ENCODE measurements at places on chromosomes 12 and 14.

DNA sequence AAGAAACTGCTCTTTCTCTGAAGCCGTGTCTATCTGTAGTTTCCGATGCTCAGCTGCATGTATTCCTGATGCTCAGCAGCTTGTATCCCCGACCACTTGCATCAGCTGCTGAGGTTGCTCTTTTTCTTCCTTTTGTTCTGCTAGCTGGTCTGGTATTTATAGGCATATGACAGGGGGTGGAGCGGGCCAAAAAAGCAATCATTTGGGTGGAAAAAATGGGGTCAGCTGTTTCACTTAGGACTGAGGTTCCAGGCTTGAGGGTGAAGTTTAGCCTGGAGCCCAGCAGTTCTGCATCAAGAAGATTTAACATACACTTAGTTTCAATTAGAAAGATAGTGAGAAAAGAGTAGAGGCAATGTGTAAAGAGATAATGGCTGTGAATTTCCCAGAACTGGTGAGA is 23.6 kb upstream of the AMN1 start:
- H3K27me3 ChIP-seq, result no peaks in the 10 kb centered on the region
- H3K4me3 ChIP-seq, result no peak overlapping the region
- no peak for DNase-seq
- peaks cover 39% of the 10 kb centered on the region for H3K4me1 ChIP-seq
- H3K27ac ChIP-seq, result no peak overlapping the region

DNA sequence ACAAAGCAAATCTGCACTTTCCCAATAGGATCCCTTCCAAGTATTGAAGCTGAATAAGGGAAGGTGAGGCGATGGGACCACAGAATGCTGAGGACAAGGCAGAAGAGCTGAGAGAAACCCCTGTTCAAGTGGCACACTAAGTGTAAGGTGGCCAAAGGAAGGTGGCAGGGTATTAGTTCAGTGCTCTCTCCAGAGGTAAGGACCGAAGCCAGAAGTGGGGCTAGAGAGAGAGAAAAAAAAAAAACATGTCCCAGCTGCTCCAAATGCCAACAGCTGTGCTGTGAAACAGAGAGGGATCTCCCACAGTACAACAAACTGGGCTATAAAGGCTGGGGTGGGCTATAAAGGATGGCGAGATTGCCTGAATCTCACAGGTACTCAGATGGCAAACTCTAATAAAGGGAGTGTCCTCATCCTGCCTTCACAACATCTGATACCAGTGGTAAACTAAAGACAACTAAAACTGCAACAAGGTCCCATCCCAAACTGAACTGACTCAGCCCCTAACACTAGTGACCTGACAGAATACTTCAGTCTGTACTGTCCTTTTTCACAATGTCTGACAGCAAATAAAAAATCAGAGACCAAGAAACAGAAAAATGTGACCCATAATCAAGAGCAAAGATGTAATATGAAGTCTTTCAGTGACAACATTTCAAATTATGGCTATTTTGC is 47.9 kb downstream of the CDK17 start:
- H3K4me1 ChIP-seq, result peaks cover 73% of the 10 kb centered on the region
- H3K27ac ChIP-seq, result no peak overlapping the region
- no peak for DNase-seq
- no peak overlapping the region for H3K4me3 ChIP-seq

DNA sequence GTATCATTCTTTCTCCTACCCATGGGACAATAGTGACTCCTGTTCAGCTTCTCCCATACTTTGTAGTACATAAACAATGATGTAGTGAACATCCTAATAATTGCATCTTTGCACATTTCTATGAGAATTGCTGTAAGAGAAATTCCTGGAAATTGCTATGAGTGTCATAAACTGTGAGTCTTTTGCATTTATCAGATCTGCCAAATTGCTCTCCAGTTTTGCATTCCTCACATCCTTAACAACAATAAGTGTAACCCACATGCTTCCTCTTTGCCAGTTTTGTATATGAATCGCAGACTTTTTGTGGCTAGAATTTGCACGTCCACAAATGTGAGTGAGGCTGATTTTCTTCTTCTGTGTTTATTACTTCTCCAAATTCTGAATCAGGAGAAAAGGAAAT is 124.0 kb upstream of the TBX5 start:
- H3K4me1 ChIP-seq, result no peaks in the 10 kb centered on the region
- no peak for DNase-seq
- no peak overlapping the region for H3K4me3 ChIP-seq

- H3K27me3 ChIP-seq, result peaks cover 2% of the 10 kb centered on the region
- no peaks in the 10 kb centered on the region for H3K36me3 ChIP-seq
- peak within 1 kb of the TSS; percentile 83 for H3K4me3 ChIP-seq
- peak within 1 kb of the TSS; percentile 70 for H3K27ac ChIP-seq
These were observed at the start of gene FAM234B for GRCh38 chr12:13044002-13044905. Gene FAM234B (plus strand): TSS chr12:13044381. CDS start chr12:13044404, 23 bp downstream.

DNA sequence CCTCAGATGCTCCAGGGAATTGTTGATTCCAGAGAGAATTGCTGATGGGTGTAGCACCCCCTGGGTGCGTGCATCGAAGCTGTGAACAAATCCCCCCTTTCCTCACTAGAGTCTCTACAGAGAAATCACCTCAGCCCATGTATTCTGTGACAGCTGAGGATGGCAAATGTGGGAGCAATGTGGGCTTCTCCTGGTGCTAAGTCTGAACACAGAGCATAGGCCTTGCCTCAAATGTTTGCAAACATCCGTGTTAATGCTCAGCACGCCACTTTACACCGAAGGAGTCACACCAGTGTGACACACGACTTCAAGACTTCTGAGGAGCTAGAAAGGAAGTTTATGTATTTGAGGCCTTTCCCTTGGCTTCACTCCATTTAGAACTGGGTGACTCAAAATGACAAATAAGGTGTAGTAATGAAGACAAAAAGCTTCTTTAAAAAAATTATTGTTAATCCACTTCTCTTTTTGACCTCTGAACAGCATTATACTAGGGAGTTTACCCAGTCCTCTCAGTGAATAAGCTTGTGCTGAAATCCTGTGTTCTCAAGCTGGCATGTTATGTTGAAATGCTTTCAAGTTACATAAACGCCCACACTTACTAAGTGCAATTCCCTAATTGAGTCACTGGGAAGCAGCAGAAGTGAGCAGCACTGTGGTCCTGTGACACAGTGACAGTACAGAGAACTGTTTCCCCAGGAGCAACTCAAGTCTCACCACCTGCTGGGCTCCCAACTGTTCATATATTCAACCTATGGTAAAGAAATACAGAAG is 92.9 kb downstream of the FAR2 start:
- no peak overlapping the region for H3K27ac ChIP-seq
- peaks cover 16% of the 10 kb centered on the region for H3K4me1 ChIP-seq
- no peaks in the 10 kb centered on the region for H3K27me3 ChIP-seq
- DNase-seq, result no peak
- no peak overlapping the region for H3K4me3 ChIP-seq
- no peaks in the 10 kb centered on the region for H3K36me3 ChIP-seq

DNA sequence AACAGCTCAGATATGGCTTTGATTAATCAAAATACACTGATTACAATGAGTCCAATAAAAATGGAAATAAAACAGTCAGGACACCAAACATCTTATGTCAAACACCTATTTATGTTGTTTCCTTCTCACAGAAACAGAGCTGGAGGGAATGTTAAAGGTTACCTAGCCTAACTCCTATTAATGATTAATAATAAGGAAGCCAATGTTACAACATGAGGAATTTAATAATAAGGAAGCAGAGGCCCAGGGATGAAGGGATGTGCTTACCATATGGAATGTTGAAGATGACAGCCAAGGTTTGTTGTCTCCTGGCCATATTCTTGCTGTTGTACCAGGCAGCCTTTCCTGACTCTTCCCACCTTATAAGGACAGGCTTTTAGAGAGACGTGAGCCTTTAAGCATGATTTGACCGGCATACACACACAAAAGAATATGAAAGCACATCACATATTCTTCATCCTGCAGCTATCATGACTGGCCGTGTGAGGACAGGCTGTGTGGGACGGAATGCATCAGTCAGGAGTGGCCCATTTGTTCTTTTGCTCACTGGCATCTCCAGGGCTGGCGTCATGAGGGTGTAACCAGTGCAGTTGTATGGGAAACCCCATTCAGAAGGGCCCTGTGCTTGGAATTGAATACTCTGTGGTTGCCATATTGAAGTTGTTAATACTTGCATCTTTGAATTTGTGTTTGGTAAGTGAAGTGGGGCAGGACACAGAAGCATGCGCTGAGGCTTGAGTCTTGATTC is 3.1 kb upstream of the GPRC5D start:
- H3K4me3 ChIP-seq, result no peak overlapping the region
- H3K4me1 ChIP-seq, result no peaks in the 10 kb centered on the region
- DNase-seq, result no peak
- no peak overlapping the region for H3K27ac ChIP-seq
- no peaks in the 10 kb centered on the region for H3K36me3 ChIP-seq
- no peaks in the 10 kb centered on the region for H3K27me3 ChIP-seq

GRCh38 chr12:101592921-101593320 is 1.9 kb upstream of the MYBPC1 start:
- H3K36me3 ChIP-seq, result no peaks in the 10 kb centered on the region
- peaks cover 9% of the 10 kb centered on the region for H3K27me3 ChIP-seq
- H3K4me1 ChIP-seq, result no peaks in the 10 kb centered on the region
- no peak overlapping the region for H3K27ac ChIP-seq
- DNase-seq, result no peak

DNA sequence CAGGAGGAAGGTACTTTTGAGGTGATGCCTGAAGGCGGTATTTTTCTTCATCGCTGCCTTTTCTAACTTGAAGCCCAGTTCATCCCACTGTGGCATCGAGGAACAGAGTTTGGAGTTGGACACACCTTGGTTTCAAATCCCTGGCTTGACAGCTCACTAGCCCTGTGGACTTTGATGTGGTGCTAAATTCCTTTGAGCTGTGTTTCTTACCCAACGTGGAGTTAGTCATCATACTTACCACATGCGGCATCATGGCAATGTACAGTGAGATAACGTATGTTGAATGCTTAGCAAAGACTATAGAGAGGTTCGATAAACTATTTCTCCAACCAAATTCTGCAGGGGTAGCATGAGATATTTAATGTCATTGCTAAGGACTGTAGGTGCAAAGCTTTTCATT is 3.4 kb downstream of the PLEKHG3 start:
- H3K36me3 ChIP-seq, result peaks cover under 1% of the 10 kb centered on the region
- peaks cover 38% of the 10 kb centered on the region for H3K4me1 ChIP-seq
- DNase-seq, result no peak
- H3K27me3 ChIP-seq, result peaks cover 48% of the 10 kb centered on the region
- H3K4me3 ChIP-seq, result no peak overlapping the region

DNA sequence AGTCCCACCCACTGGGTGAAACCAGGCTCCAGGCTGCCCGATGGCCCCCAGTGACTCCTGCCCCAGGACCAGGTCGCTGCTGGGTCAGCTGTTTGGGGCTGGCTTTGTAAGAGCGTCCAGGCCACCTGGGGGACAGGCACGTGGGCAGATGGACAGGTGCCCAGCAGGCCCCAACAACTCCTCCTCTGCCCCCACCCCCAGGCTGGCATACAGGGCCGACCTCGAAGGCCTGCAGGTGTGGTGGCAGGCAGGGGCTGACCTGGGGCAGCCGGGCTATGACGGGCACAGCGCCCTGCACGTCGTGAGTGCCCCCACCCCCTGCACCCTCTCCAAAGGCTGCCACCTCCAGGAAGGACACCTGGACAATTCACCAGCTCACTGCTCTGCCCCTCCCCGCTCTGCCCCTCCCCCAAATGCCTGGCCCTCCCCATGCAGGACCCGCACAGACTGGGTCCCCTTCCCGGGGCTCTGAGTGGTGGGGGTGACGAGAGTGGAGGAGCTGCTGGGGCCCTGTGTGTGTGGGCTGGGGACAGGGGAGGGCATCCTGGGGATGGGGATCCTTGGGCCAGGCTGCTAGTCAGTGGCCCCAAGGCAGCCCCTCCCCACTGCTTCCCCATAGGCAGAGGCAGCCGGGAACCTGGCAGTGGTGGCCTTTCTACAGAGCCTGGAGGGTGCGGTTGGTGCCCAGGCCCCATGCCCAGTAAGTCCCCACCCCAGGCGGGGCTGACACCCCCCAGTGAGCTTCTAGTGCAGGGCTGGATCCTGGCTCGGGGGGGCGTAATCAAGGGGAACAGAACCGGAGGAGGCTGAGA is 26.0 kb downstream of the ASPG start:
- no peaks in the 10 kb centered on the region for H3K36me3 ChIP-seq
- peaks cover 9% of the 10 kb centered on the region for H3K27me3 ChIP-seq
- no peaks in the 10 kb centered on the region for H3K4me1 ChIP-seq
- H3K4me3 ChIP-seq, result no peak overlapping the region

GRCh38 chr12:50043854-50044253 is 13.5 kb upstream of the ASIC1 start:
- no peaks in the 10 kb centered on the region for H3K36me3 ChIP-seq
- H3K27me3 ChIP-seq, result peaks cover 6% of the 10 kb centered on the region
- DNase-seq, result no peak
- peaks cover 6% of the 10 kb centered on the region for H3K4me1 ChIP-seq
- no peak overlapping the region for H3K27ac ChIP-seq
- H3K4me3 ChIP-seq, result no peak overlapping the region

DNA sequence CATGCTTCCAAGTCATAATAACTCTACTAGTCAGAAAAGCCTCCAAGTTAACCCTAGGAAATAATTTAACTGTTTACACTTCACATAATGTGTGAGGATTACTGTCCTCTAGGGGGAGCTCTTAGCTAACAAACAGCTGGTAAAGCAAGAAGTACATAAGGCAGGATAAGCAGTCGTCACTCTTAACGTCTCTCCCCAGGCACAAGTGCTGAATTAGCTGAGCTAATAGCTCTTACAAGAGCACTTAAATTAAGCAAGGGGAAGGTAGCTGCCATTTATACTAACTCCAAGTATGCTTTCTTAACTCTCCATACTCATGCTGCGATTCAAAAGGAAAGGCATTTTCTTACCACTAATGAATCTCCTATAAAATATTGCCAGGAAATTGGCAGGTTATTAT is 79.3 kb upstream of the TSPAN11 start:
- H3K27ac ChIP-seq, result no peak overlapping the region
- no peak overlapping the region for H3K4me3 ChIP-seq
- H3K27me3 ChIP-seq, result peaks cover 3% of the 10 kb centered on the region
- peak; percentile 8 for DNase-seq
- H3K36me3 ChIP-seq, result no peaks in the 10 kb centered on the region

DNA sequence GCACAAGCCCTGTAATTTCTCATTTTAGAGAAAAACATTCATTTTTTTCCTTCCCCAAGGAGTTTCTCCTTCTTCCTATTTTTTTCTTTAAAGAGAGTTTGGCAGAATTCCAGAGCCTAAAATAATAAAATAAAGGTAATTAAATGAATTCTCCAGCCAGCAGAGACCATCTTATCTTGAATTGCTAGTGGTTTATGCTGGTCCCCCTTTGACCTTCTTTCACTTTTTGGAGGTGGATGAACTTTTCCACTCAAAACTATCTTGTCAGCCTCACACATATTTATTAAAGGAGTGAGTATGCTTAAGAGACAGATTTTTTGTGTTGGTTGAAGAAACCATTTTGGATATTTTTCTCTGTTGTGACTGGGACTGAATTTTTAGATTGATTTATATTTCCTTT is 47.6 kb downstream of the ADIPOR2 start:
- H3K27ac ChIP-seq, result no peak overlapping the region
- peaks cover 43% of the 10 kb centered on the region for H3K4me1 ChIP-seq
- H3K36me3 ChIP-seq, result peaks cover 9% of the 10 kb centered on the region
- no peaks in the 10 kb centered on the region for H3K27me3 ChIP-seq
- DNase-seq, result no peak
